ENCODE measurements at places on chromosomes 2 and 18. TPM values are rescaled to one million over a fixed set of nuclear protein-coding genes. Genes with fewer than 3 reads are reported as not detected.

DNA sequence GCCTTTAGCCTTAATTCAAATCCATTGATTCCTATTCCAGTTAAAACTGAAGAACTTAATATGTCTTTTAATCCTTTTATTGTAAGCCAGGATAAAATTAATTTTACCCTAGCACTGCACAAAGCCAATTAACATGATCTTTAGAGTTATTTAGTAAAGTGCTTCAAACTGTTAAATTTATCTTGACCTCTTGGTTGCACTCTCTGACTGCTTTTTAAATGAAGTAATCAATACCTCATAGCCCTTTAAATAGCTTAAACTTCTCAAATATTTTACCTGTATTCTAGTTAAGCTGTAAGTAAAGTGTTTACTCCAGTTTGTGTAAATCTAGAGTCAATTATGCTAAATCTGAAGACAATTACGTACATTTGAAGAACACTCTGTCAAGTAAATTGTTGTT, 221.0 kb downstream of the WDR7 start:
- no peak for DNase-seq

DNA sequence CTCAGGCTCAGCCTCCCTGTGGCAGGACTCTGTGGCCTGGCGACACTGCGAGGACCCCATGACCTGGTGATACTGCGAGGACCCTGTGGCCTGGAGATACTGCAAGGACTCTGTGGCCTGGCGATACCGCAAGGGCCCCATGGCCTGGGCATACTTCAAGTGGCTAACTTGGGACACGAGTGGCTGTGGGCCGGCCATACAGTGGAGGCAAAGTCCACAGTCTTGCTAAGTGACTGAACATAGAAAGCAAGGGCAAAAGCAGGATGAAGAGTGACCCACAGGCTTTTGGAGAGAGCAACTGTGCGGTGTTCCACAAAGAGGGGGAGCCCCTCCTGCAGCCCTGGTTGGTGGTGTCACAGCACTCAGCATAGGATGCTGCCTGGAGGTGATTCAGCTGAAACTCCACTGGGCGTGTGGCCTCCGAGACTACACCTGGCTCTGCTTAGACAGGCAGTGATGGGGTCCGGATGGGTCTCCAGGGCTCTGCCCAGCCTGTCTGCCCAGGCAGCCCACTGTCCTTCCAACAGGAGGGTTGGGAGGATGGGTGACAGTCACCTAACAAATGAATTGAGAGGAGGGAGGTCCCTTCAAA, 691.0 kb upstream of the HS6ST1 start:
- no peak for DNase-seq

- peak; percentile 74 for DNase-seq
Observed at GRCh38 chr2:152861349-152861942, 143.0 kb downstream of the ARL6IP6 start.

DNA sequence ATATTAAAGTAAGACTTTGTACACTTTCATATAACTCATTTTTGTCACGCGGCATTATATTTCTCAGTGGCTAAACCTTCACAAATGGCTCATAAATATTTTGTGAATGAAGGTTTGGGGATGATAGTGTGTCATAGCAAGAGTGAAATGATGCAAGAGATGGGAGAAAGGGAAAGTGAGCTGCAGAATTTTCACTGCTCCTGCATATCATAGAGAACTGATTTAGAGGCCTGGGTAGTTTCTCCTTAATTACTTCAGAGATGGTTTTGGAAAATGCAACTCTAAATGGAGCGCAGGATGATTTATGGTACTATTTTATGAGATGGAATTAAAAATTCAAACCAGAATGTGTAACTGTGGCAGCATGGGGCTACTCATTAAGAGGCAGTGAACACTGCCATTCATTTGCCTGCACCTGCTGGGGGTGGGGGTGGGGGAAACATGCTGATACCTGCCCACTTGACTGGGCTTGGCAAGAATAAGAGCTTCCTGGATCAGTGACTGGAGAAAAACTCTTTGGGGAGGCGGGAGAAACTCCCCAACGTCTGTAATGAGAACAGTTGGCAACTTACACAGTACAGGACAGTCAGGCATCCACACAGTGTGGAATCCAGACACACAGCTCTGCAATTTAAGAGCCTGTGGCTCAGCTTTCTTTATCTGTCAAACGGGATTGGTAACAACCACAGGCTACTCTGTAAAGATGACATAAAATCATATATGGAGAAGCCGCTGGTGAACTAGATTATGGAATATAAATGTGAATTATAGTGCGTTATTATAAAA, 941.9 kb downstream of the SLC4A3 start:
- DNase-seq, result no peak

DNA sequence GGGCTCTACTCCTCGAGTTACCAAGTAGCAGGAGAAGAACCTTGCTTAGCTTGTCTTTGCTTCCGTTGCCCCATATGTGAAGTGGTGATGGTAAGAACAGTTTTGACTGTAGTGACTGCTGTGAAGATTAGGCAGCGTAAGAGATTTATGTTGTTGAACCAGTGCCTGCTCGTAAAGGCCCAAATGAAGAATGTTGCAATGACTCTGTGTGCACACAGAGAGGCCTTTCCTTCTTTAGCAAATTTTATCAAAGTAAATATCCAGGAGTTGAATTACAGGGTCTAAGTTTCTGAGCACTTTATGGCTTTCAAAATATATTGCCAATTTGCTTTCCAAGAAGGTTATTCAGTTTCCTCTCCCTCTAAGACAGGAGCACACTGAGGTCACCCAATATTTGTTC, 14.5 kb downstream of the NTSR2 start:
- no peak for DNase-seq

DNA sequence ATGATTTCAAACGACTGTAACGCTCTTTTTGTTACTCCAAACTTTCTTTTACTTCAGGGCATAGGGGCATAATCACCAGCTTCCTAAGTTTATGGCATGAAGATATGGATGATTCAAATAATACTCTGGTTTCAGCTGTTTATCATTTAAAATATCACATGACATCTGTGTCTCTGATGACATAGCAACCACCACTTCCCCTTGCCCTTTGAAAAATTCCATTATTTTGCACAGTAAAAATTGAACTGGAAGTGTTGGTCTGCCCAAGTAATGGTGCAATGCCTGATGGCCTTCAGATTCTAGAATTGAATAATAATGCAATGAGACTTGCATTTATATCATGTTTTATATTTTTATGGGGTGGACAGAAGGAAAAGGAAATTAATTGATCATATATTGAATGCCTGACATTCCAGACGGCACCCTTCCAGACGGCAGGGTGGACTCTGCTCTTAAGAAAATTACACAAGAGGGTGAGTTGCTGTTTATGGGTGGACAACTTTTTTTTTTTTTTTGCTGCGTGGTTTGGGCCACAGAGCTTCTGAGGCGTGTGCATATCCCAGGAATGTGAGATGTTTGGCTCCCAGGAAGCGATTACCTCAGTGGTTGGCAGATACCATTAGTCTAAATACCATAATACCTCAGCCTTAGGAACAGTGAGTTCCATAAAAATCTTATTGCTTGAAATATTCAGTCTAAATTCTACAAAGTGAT, 101.7 kb upstream of the ZNF521 start:
- no peak for DNase-seq

GRCh38 chr2:112661656-112662305, 16.0 kb downstream of the SLC20A1 start:
- DNase-seq, result no peak

GRCh38 chr18:26506012-26506411, 42.3 kb downstream of the KCTD1 start:
- DNase-seq, result no peak

- no peak for DNase-seq
Observed at GRCh38 chr2:119544939-119545475, 758 bp downstream of the CFAP221 start.

DNA sequence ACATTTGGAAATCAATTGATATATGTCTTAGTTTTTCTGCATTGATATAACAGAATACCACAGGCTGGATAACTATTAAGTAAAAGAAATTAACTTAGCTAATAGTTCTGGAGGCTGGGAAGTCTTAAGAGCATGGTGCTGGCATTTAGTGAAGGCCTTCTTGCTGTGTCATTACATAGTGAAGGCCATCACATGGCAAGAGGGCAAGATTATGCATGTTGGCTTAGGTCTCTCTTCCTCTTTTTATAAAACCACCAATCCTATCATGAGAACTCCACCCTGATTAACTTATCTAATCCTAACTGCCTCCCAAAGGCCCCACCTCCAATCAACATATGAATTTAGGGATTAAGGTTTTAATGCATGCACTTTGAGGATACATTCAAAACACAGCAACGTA, 225.5 kb upstream of the VRK2 start:
- no peak for DNase-seq

DNA sequence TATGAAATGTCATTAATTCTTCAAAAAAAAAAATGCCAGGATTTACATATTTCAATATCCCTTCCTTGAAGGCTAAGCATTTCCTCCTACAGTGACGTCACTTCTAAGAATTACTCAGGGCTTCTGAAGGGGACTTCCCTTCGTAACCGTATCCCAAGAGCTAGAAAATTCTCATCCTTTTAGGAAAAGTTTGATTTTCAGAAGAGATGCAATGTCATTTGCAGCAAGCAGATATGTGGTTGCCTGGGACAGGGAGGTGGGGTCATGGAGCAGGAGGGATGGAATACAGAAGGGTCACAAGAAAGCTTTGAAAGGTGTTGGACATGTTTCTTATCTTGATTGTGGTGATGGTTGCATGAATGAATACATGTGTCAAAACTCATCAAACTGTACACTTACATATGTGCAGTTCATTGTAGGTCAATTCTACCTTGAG, 97.0 kb upstream of the ATL2 start:
- DNase-seq, result no peak

DNA sequence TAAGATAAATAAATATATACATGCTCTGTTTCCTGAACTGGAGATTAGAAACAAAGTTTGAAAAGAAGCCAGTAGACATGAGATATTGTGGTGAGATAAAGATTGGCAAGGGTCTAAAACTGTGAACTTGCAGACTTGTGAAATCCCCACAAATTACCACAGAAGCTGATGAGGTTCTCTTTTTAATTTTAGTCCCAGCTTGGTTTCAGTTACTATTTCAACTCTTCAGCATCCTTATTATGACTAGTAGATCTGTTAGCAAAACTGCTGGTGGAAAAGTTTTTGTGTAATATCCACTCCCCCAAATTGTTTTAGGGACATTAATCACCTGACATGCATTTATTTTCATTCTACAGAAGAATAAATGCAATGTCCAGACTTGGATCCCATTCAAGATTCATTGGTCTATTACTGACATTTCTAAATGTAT, 20.8 kb downstream of the RASGRP3 start:
- DNase-seq, result no peak

DNA sequence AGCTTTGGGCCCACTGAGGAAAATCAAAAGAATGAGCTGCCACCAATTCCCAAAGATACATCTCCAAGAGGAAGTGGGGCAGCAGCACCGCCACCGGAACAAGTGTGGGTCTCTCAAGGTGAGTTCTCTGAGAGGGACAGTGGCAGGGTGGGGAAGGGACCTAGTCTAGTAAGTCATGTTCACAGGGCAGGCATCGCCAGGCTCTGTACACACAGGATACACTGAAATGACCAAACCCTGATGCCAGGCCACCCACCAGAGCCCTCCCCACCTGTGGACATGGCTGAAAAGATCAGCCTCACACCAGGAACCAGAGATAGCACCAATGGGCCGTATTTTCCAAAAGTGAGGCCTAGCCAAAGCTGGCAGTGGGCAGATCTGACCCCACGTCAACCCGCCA, 108.2 kb upstream of the SMAD2 start:
- no peak for DNase-seq

DNA sequence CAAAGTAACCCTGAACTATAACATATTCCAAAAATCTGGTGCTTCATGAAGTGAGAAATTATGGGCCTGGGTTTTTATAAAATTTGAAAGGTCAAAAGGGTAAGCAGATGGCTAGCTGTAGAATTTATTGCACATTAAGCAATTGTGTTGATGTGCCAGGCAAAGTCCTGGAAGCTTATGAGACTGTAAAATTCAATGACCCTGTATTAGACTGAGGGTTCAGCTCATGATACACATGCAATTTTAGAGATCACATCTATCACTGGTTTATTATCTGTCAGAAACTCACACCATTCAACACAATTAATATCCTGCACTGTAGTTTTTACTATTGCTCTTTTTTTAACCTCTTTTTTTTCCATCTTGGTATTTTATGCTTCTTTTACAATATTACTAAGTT, 1162.6 kb upstream of the SLC39A10 start:
- DNase-seq, result no peak

- DNase-seq, result no peak
Observed at GRCh38 chr2:179268277-179268925, 3.8 kb upstream of the SESTD1 start.

DNA sequence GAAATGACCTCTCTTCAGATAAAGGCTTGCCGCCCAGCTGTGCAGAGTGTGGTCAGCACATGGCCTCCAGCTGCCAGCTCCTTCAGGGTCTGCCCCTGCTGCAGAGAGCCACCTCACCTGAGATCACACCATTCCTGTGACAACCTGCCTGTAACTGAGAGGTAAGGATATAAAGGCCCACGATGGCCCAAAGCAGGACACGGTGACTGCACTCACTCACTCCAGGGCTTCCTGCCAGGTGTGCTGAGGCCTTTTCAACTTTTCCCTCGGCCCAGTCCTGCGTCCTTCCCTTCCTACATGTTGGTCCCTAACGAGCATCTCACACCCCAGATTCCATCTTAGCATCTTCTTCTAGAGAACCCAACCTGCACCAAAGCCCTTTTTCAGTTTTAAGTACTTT, 36.2 kb downstream of the ANKRD44 start:
- DNase-seq, result no peak

DNA sequence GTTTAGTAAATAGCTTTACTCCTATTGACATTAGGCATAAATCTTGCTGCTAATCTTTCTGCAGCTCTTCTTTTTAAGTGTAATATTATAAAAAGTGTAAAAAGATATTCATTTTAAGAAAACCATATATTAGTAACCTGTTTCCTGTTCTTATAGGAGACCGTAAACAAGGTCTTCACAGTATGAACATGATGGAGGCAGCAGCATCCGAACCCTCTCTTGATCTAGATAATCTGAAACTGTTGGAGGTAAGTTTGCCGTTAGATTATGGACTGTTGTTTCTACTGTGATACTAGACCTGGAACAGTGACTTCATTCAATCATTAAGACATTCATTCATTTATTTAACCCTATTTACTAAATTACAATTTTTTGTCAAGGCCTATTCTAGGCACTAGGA, 120.0 kb upstream of the FAM117B start:
- no peak for DNase-seq

The IL1RN gene
- total RNA-seq, result 0.76 TPM

The CFAP221 gene
- total RNA-seq, result not detected

The COBLL1 gene
- total RNA-seq, result 26.1 TPM

The PRKAG3 gene
- not detected for total RNA-seq

The AGPS gene
- total RNA-seq, result 48.7 TPM
